ENCODE measurements at places on chromosomes 6 and 20.

- no peak for DNase-seq
These were observed 30.1 kb upstream of the PNPLA1 start for GRCh38 chr6:36239774-36240173.

GRCh38 chr6:44867571-44868334, 460.4 kb upstream of the RUNX2 start:
- no peak for DNase-seq

DNA sequence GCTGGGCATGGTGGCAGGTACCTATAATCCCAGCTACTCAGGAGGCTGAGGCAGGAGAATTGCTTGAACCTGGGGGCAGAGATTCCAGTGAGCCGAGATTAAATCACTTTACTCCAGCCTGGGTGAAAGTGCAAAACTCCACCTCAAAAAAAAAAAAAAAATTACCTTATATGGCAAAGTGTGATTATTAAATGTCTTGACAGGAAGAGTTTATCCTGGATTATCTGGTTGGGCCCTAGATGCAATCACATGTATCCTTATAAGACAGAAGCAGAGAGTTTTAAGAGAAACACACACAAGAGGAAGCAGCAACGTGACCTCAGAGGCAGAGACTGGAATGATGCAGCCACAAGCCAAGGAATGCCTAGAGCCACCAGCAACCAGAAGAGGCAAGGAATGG, 11.0 kb downstream of the ADA start:
- DNase-seq: no peak

DNA sequence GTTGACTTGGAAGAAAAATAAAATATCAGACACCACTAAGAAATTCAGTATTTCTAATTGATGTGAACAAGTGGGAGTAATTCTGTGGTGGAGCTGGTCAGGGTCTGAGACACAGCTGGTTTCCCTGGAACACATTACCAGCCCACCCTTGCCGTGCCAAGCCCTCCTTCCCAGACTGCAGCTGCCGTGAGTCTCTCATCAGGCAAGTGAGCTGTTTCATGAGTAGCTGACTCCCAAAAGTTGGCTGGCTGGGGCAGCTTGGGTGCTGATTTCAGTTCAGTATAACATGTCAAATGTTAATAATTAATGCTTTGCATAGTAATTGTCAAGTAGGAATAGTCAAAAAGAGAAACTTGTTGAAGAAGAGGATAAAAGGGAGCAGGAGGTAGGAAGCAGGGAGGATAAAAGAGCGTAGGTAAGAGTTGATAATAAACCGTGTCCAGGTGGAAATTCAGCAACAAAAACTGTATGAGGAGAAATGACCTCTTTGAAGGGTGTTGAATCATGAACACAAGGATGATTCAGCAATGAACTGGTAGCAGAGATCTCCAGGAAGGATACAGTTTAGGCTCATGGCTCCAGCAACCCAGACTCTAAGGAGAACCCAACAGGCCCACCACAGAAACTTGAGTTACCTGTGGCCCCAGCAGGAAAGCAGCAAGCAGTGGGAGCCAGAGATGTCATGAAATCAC, 110.9 kb upstream of the SSTR4 start:
- DNase-seq: no peak

- no peak for DNase-seq
These were observed 7.4 kb downstream of the SLC12A5 start for GRCh38 chr20:46036370-46036769.

GRCh38 chr6:75551367-75551952, 50.2 kb upstream of the SENP6 start:
- no peak for DNase-seq

- no peak for DNase-seq
These were observed 97.3 kb upstream of the NHSL1 start for GRCh38 chr6:138596591-138596990.

DNA sequence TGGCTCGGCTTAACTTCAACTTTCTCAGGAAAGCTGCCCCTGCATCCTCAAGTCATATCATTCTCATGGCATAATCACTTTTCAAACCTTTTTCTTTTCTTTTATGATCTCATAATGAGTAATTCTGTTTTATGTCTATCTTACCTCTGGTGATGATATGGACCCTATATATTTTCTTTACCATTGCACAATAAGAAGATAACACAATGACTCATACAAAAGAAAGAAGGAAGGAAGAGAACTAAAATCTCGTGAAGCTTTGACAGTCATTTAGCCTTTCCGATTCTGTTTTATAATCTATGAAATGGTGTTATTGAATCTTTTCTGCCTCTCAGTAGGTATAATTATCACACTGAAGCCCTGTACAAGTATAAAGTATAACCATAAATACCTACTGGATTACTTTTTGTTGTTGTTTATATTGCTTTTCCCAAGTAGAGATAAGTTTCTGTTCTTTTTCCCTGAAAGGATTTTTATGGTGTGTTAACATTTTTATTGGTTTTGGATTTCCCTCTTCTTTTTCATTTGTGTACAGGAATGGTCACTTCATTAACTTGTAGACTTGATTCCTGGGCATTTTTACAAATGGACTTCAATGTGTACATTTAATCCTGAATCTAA, 300.9 kb downstream of the LAMA2 start:
- no peak for DNase-seq

- no peak for DNase-seq
These were observed 1592.6 kb downstream of the GRIK2 start for GRCh38 chr6:102986086-102986485.

- no peak for DNase-seq
These were observed 1.4 kb downstream of the SLC35F1 start for GRCh38 chr6:117908246-117909068.

GRCh38 chr20:32115211-32115767, 5.8 kb downstream of the TM9SF4 start:
- DNase-seq: no peak

DNA sequence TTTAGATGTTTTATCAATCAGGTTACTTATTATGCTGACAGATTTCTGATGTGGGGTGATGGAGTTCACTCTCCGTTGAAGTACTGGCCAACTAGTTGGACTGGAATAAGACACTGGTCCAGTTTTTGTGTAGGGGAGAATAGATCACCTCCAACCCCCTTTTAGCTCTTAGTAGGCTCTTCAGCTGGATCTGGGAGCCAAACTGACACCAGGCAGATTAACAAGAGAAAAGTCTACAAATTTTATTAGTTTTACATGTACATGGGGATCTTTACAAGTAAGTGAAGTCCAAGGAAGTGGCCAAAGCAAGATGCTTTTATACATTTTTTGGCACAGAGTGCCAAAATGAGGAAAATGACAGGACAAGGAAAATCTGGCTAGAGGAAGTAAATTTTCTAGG, 107.1 kb downstream of the UBE3D start:
- no peak for DNase-seq

DNA sequence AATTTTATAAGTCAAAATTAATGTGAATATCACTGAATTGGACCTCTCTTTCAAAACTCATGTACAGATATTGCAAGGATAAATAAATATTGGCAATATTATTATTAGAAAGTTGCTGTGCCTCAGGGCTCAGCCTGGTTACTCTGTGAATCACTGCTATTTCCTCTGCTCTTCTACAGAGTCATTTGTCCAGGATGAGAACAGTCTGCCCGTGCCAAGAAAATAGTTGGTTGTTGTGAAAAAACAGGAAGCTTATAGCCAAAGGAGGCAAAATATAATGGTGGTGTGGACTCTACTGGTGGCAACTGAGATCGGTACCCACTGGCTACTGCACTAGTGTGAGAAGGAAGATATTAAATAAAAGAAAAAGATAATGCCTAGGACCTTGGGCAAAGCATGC, 93.6 kb downstream of the RIMS1 start:
- DNase-seq: no peak

- no peak for DNase-seq
These were observed 8.0 kb downstream of the TGM2 start for GRCh38 chr20:38156888-38157634.

DNA sequence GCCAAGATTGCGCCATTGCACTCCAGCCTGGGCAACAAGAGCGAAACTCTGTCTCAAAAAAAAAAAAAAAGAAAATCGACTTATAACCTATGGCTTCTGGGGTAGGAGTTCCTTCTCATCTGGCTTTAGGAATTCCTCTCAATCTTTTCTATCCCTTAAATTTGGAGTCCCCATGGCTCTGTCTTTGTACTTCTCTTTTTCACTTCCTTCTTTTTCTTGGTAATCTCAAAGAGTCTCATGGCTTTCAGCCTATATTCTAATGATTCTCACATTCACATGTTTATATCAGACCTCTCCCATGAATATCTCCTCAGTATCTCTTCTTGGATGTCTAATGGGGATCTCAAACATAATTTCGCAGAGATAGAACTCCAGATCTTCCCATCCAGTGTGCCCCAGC, 42.8 kb upstream of the RALGAPA2 start:
- no peak for DNase-seq

DNA sequence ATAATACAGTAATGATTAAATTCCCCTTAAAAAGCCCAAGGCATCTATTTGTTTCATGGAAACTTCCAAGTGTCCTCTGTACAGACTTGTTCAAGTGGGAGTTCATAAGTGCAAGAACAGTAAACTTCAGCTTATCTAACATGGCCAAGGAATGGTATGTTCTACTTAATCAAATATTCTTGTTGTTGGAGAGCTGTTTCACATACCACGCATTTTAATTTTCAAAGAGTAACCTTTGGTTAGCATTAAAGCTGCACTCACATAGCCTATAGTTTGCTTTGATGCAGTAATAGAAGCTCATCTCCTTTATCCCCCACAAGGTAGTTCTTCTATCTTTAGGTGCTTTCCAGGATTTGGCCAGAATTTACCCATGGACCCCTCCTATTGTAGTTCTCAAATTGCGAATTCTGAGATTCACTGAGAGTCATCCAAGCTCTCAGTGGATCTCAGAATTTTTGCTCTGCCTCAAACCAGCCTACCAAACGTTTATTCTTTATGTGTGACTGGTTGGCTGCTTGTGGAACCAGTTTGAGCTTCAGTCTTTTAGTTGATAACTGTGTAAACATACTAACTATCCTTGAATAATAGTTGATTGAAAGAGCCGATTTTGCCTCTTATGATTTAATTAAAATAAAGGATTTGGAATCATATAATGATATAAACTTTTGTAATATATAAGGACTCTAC, 668.0 kb upstream of the FLRT3 start:
- no peak for DNase-seq

DNA sequence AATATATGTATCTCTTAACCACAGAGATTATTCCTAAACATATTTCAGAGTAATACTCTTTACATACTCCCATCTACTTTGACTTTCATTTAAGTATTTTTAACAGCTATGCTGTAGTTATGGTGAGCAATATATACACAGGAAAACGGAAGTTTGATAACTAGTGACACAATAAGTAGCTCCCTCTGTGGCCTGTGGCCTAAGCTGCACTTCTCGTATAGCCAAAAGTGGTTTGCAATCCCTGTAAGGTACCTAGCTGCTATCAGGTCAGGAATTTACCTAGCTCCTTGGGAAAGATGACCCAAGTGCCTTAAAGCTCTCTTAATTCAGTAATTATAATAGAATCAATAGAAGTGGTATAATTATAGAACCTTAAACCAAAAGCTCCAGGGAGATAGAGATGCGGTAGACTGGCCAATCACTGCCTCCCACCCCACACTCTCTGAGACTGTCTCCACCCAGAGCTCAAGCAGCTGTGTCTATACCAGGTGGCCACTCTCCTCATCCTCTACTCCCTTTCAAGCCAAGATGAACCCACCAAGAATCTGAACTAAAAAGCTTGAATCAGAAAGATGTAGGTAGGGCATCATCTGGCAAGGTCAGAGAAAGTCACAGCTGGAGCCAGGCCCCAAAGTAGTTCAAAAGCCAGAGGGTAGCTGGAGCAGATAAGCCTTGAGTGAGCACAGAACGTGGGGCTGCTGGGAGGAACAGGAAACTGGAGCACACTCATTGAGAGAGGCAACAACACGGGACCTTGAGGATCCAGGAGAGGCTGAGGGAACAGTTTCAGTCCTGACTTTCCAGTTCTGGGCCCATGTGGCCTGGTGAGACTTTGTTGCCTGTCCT, 84.9 kb upstream of the ASF1A start:
- DNase-seq: no peak

GRCh38 chr6:96420294-96420693, 101.3 kb upstream of the UFL1 start:
- no peak for DNase-seq

DNA sequence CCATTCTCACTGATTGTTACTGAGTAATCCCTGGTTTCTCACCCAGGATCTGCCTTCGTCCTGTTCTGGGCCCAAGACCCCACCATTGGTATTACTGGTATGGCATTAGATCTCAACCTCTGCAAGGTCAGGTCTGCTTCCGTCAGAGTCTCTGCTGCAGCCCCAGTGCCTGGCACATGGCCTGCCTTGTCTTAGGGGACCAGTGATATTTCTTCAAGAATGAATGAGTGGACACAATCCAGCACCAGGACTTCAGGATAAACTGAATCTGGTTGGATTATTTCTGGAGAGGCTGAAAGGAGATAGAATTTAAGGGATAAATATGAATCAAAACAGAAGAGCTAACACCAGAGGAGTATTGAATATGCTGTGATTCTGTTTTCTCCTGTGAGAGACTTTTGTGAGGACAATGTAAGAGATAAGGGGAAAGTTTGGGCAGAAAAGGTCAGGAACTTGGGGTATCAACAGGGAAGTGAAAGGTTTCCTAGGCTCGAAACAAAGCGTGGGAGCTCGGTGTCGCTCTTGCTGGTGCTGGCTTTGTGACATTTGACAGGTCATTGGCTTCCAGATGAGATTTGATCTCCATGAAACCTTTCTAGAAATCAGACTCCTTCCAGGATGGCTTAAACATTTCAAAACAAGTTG, 53.9 kb downstream of the OSTM1 start:
- no peak for DNase-seq
